ENCODE measurements at places on chromosomes 6 and 20. TPM values are rescaled to one million over a fixed set of nuclear protein-coding genes. Genes with fewer than 3 reads are reported as not detected.

GRCh38 chr6:108955329-108955949 lies 107.2 kb downstream of the ARMC2 start:
- no peak for DNase-seq

- no peak for DNase-seq
Observed at GRCh38 chr20:47950913-47951283, 165.6 kb upstream of the SULF2 start.

The LY6G6C gene
- total RNA-seq: not detected

- peak; percentile 60 for DNase-seq
Observed at GRCh38 chr6:43627008-43627825, 1.8 kb downstream of the GTPBP2 start.

DNA sequence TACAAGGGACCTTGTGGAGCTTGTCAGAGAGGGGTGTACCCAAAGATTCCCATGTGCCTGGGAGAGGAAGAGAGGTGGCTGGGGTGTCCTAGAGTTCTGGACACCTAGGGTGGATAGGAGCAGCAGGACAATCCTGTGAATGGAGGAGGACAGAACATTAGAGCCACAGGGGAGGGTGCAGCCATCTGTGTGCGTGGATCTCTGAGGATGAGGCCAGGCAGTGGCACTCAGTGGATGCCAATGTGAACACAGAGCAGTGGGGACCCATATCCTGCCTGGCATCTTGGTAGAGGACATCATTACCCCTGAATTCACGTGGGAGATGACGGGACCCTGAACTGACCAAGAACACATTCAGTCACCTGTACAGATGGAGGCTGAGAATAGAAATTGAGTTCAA lies 205.3 kb downstream of the CD83 start:
- no peak for DNase-seq

- DNase-seq: no peak
Observed at GRCh38 chr20:59895908-59896307, 37.5 kb downstream of the SYCP2 start.

The SLC16A10 gene
- total RNA-seq: 4.0 TPM

DNA sequence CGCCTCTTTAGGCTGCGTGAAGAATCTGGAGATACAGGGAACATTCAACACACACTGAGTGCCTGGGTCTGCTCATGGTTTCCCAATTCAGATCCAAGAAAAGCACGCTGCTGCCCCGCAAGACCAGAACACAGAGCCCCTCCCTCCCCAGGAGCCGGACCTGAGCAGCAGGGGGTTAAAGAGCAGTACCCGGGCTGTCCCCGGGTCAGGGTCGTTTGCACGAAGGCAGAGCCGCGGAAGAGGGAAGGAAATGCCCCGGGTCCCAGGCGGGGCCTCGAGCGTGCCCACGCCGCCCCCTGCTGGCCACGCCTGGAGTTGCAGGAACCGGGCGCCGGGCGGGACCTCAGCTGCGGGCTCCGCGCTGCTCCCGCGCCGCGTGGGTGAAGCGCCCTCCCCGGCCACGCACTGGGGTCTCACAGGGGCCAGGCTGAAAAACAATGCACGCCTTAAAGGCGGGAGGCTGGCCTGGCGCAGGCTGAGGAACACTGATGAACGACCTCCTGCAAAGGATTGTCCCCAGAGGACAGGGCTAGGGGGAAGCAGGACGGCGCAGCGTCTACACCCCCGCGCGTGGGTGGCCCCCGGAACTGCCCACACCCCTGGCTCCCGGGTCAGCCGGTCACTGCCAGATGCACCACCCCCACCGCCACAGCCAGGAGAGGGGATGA lies 48.9 kb downstream of the ANKRD60 start:
- peak; percentile 65 for DNase-seq

The ZSCAN9 gene
- total RNA-seq: 10.4 TPM

The SLC35D3 gene
- 0.28 TPM for total RNA-seq

The MATN4 gene
- total RNA-seq: not detected

GRCh38 chr6:96761794-96762193 lies 75.5 kb downstream of the GPR63 start:
- no peak for DNase-seq

The AFG1L gene
- 10.6 TPM for total RNA-seq

- DNase-seq: no peak
Observed at GRCh38 chr20:5531318-5532081, 214.7 kb upstream of the PROKR2 start.

The ZNF334 gene
- 8.5 TPM for total RNA-seq

GRCh38 chr6:130778946-130779657 lies 48.1 kb upstream of the SMLR1 start:
- no peak for DNase-seq

- no peak for DNase-seq
Observed at GRCh38 chr20:57216669-57217068, 49.8 kb downstream of the BMP7 start.

GRCh38 chr6:88135578-88136114 lies 30.5 kb downstream of the CNR1 start:
- DNase-seq: no peak

- DNase-seq: no peak
Observed at GRCh38 chr20:38135271-38135650, 29.8 kb downstream of the TGM2 start.

The TRIM15 gene
- total RNA-seq: 58.8 TPM

The BMP7 gene
- total RNA-seq: 0.34 TPM

- no peak for DNase-seq
Observed at GRCh38 chr6:51598171-51598570, 489.2 kb downstream of the PKHD1 start.

- DNase-seq: no peak
Observed at GRCh38 chr6:38188677-38189335, 369.3 kb downstream of the ZFAND3 start.

DNA sequence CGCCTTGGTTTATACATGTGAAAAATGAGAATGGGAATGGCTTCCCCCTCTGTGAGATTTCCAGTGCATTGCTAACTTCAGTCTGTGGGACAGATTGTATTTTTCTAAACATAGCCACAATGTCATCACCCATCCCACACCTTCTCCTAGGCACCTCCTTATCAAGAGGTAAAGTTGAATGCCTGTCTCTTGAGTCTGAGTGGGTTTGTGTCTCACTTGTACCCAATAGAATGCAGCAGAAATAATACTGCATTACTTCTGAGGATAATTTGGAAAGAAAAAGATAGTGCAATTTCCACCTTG lies 27.9 kb downstream of the RIN2 start:
- DNase-seq: no peak

- DNase-seq: no peak
Observed at GRCh38 chr6:107690643-107691061, 133.5 kb downstream of the SCML4 start.

GRCh38 chr20:59042151-59042795 lies at the start of gene PRELID3B:
Gene PRELID3B, minus strand, starts transcription at chr20:59042786. Its CDS starts 56 bp downstream, at chr20:59042730.
- DNase-seq: peak; percentile 44

- DNase-seq: no peak
Observed at GRCh38 chr20:15895126-15895525, 678.1 kb downstream of the KIF16B start.

The MAP3K7 gene
- total RNA-seq: 15.6 TPM

DNA sequence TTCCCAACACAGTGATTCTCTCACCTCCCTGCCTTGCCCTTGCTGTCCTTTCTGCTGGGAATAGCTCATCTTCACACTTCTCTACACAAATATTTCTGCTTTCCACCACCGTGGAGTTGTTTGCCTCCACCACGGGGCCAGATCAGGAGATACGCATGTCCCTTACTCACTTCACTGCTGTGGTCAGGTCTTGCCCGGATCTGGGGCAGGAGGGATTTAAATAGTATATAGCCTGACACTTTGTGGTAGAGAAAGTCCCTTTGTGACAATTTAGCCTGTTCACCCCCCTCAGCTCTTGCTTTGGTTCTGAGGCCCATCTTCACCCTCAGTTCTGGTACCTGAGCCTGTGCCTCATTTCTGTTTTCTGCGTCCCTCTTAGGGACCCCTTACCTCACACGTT lies 92.6 kb upstream of the PREP start:
- DNase-seq: no peak

- no peak for DNase-seq
Observed at GRCh38 chr6:75023634-75024033, 182.2 kb downstream of the COL12A1 start.

DNA sequence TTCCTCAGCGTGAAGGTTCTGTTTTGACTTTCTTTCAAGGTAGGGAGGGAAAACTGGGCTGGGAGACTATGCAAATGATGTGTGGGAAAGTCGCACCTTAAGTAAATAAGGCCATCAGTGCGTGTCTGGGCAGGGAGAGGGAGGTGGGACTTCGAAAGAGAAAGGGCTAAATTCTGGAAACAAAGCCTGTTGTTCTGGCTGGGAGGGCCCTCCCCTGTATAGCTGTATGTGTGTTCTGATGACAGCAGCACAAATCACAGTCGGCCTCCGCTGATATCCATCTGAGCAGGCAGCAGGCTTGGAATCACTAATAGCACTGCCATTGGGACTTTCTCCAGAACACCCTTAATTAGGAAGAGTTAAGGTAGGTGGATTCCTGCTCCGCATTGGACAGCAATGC lies 19.2 kb downstream of the JAG1 start:
- peak; percentile 71 for DNase-seq

GRCh38 chr20:15141861-15142260 lies 804.4 kb upstream of the FLRT3 start:
- no peak for DNase-seq

The TRIM38 gene
- 9.6 TPM for total RNA-seq

DNA sequence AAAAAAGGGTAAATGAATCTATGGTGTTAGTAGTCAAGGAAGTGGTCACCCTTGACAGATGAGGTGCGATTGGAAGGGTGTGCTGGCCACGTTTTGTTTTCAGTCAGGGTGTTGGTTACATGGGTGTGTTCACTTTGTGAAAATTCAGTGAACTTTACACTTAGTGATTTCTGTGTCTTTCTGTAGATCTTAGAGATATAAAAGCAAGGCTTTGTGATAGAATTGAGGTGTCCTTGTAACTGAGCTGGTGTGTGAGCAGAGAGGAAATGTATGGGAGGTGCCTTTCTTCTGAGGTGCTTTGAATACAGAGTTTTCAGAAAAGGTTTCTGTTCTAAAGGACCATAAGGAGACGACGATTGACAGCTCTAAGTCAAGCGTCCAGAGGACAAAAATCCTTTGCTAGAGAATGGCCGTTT lies 90.5 kb downstream of the SAMD3 start:
- peak; percentile 54 for DNase-seq

The CRNKL1 gene
- 22.4 TPM for total RNA-seq

Data from left colon (tissue), 2 donors.